Transverse colon (tissue), 4 donors: ENCODE measurements at places on chromosomes 3 and 15. TPM values are rescaled to one million over a fixed set of nuclear protein-coding genes. Genes with fewer than 3 reads are reported as not detected.
A peak's percentile ranks its signal among the peaks of the same experiment; 100 is the strongest.

DNA sequence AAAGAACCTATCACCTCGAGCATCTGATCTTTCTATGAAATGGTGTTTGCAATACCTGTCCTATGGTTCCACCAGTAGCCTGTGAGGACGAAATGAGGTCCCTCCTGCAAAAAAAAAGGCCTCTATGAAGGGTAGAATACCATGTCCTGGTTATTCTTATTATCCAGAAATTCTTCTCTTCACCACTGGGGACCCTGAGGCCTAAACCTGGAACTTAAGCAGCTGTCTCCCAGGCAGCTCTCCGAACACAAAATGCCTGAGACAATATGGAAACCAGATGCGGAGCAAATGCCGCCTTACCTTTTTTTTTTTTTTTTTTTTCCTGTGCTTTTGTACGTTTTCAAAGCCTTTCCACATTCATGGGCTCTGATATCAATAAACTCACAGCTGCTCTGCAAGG is 62.1 kb upstream of the WNT5A start:
- DNase-seq, result no peak

TYRO3 gene
- total RNA-seq, result not detected

DNA sequence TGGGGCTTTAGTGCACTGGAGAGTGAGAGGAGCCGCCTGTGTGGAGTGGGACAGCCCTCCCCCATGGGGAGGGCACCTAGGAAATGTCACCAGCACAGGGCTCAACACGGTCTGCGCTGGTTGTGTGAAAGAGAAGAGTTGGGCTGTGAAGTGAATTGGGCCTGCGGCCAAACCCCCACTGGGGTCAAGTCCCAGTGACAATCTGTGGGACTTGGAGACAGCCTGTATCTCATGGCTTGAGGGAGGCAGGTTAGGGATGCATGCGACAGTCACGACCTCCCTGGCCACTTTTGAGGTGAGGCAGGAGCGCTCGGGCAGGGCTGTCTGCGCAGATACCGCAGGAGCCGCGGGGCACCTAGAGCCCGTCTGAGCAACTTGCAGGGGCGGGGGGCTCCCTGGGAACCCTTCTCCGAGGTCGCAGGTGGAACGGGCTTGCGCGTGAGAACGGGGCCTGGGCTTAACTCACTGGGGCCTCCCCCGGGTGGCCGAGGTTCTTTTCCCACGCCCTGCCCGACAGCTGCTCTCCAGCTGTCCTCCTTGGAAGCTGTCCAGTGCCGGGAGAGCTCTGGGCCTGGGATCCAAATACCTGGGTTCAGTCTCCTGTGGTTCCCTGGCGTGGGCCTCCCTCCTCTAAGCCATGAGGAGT is 77.4 kb downstream of the SNRK start:
- peak; percentile 37 for DNase-seq

FBXO40 gene
- not detected for total RNA-seq

DNA sequence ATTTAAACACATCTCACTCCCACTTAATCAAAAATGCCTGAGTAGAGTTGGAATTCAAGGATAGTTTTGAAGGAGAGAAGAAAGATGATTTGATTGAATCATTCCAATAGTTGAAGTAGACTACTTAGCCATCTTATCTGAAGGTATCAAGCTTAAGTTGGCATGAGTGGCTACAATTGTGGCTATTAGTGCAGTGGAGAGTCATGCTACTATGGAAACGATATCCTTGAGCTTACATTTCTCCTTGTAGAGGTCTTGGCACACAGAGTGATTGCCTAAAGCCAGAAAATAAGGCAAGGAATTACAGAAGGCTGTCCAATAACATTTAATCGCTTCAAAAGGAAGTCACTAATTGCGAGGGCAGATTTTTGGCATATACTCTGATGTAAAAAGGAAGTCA is 1022.7 kb downstream of the IGSF11 start:
- DNase-seq, result no peak

ARPC4 gene
- 129 TPM for total RNA-seq
